ENCODE measurements at places on chromosomes 1 and 21.

- no peak for DNase-seq
Observed at GRCh38 chr21:42532466-42533181, 19.0 kb downstream of the SLC37A1 start.

GRCh38 chr1:241499910-241500309 lies 19.6 kb downstream of the FH start:
- DNase-seq: peak; percentile 35

DNA sequence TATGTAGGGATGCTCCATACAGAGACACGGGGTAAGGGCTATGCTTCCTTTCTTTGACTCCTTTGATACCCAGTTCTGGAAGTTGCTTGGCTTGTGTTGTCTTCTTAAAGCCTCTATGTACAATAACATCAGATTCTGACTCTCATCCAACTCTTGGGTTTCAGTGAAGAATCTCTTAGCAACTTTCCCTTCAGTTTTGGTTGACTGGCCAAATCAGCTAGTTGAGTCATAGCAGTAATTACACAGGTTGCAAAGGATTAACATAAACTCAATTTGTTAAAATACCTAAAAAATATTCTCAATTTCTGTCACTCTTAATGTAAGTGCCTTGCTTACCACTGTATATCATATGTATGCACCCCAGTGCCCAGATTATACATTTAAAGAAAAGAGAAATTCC lies 9.2 kb downstream of the CD1E start:
- no peak for DNase-seq

- no peak for DNase-seq
Observed at GRCh38 chr1:3531928-3532327, 77.5 kb downstream of the ARHGEF16 start.

GRCh38 chr1:174726167-174726879 lies 273.4 kb upstream of the CACYBP start:
- no peak for DNase-seq

DNA sequence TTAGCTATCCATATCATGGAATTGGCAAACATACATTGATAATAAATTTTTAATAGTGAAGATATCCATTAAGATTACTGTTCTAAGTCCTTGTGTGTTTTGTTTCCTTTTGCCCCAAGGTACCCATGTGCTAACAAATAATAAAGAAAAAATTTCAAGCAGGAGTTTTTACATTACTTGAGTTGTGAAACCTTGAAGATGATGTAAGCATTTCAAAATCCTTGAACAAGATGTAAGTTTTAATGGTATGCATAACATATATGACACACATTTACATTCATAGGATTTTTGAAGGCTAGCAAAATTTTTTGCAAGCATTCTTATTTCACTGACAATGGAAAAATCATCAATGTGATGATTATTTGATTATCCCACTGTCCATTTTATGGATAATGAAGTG lies 10.9 kb upstream of the ELAVL4 start:
- DNase-seq: no peak

- DNase-seq: no peak
Observed at GRCh38 chr21:26171258-26172100, 909 bp upstream of the APP start.

DNA sequence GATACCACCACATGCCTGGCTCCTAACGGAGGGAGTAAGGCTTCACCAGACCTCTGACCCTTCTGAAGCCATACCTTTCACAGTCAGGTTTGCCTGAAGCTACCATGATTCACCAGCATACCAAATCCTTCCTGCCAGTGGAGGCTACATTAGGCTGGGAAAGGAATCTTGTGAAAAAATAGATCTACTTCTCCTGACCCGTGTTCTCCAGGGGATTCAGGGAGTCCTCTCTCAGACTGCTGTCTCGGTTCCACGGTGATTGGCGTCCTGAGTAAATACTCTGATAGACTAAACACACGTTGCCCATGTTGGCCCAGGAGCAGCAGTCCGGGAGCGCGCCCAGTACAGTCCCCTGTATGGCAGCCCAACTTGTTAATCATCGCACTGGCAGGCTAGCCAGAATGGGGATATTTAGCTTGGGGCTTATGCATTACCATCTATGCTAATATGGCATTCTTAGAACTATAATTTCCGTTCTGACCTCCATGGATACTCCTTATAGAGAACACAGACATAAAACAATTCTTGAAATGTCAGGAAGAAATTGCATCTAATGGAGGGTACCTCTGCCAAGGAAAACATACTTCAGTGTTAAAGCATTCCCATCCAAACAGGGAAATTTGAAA lies 173.2 kb downstream of the ROR1 start:
- no peak for DNase-seq

DNA sequence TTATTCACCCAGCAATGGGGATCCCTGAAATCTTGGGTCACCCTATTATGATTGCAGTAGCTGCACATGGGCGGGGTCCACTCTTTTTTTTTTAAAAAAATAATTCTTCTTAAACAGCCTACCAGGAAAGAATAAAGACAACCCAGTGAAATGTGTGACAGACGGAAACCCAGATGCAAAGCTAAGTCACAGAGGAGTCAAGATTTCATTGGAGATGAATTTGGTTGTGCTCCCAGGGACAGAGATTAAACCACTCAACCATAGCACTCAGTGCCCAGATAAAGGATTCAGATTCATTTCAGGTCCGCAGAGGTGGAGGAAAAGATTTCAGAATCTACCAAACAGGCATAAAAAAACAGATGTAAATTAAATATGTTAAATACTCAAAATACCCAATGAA lies 583.5 kb upstream of the ZP4 start:
- DNase-seq: no peak
